Esophagus mucosa (tissue), 1 donor: ENCODE measurements at places on chromosomes 3 and 15. TPM values are rescaled to one million over a fixed set of nuclear protein-coding genes. Genes with fewer than 3 reads are reported as not detected.

The SPESP1 gene
- total RNA-seq, result 0.52 TPM

The IL17RB gene
- total RNA-seq, result 0.20 TPM

The INSYN1 gene
- total RNA-seq, result 5.1 TPM

The CCR8 gene
- 0.16 TPM for total RNA-seq

The RTP3 gene
- not detected for total RNA-seq

GRCh38 chr15:98440917-98441316, 207.4 kb upstream of the IGF1R start:
- no peak for ATAC-seq

DNA sequence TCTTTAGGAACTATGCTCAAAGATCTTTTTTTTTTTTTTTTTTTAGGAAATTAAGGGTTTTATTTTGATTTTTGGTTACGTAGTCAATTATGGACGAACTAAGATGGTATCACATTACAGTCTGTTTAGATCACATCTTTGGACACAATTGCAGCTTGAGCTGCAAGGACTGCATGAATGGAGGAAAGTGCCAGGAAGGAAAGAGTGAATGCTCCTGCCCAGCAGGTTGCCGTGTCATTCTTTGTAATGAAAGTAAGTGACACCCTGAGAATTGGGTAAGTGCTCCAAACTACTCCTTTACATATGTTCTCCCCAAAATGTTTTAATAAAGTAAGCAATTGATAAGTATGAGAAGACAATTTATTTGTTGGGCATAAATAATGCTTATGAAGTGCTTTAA, 716.5 kb upstream of the GOLIM4 start:
- ATAC-seq, result no peak

DNA sequence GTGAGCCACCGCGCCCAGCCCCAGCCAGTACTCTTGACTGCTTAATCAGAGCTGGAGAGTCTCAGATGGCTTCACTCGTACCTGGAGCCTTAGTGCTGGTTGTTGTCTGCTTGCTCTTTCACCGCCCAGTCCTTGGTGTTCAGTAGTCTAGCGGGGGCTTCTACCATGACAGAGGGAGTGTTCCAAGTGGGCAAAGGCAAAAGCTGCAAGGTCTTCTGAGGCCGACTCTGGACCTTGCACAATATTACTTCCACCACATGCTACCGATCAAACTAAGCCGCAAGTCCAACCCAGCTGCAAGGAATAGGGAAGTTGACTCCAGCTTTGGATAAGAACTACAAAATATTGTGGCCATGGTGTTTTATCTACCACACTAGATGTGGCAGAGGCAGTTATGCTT, 6.6 kb downstream of the PARL start:
- no peak for ATAC-seq

GRCh38 chr15:65095011-65095746, 18.6 kb downstream of the KBTBD13 start:
- ATAC-seq, result peak; percentile 22

- ATAC-seq, result no peak
These were observed 6.0 kb downstream of the IL1RAP start for GRCh38 chr3:190519886-190520285.

DNA sequence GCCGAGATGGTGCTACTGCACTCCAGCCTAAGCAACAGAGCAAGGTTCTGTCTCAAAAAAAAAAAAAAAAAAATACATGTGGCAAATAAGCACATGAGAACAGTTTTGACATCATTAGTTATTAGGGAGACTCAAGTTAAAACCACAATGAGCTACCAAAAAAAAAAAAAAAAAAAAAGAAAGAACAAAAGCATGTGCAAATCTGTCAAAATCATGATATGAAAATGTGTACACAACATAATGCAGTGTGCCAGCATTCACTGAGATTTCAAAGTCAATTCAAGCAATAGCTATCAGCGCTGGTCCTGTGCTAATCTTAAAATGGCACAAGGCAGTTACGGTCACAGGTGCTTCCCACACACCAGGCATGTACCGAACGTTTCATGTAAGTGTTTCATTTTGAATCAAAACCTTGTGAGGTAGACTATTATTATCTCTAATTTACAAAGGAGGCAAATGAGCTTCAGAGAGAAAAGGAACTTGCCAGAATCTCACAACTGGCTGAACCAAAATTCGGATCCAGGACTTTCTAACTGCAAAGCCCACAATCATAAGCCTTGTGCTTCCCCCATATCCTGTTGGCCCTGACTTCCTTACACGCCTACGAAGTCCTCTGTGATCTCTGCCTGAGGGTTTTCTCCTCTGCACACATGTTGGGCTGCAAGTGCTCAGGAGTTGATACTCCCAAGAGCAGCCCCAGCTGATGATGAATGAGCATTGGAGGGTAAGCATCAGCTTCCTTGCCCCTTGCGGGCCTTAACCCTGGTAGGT, 200.1 kb upstream of the PROK2 start:
- ATAC-seq, result no peak

DNA sequence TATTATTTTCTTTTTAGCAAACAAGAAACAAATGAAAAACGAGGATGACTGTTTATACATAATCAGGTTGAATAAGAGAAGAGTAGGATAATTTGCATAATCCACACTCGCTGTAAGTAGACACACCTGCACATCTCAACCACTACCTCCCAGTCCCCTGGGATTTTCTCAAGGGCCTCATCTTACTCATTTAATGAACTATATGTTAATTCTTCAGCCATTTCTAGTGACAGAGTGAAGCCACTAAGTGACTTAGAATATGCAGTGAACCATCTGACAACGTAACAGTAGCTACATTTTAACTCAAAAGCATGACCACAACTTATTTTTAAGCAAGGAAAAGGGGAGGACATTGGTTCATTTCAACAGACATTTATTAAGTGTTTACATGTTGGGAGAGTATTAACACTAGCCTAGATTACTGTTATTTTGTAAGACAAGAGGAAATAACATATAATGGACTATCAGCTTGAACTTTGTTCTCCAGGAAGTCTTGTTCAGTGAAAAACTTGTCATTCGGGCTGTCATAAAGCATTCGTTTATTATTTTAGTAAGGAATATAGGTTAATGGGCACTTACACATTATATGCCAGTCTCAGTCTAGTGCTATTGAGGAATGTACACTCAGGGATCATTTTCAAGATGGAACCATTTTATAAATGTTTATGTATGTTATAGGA, 173.0 kb upstream of the ROBO2 start:
- ATAC-seq, result no peak

DNA sequence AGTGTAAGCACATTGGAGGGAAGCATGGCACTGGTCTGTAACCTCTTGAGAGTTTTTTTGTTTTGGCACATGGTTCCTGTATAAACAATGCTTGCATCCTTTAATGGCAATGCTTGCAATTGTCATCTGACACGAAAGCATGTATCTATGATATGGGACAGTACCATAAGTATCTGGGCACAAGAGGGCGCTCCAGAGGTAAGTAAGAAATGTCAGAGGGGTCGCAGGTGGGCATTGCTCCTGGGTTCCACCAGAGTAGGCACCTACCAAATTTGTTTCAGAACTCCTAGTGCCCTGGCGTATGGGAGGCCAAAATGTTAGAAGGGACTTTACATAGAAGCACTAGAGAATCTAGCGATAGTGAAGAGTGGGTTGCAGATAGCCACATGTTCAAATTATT, 58.7 kb upstream of the BCHE start:
- ATAC-seq, result no peak

DNA sequence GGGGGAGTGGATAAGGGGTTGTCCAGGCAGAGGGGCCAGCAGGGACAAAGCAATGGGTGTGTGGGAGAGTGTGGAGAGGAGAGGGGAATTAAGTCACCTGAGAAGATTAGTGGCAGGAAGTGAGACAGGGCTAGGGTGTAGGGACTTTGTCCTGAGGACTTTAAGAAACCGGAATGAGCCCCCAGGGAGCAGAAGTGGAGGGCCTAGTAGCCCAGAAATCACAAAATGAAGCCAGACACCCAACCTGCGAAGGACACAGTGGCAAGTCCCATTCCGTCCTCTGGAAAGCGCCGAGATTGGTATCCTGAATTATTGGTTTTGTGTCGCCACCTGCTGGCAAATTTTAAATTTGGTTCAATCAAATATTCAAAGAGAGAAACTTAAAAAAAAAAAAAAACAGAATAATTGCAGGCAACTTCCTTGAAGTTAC, 78.0 kb upstream of the SLC25A36 start:
- peak; percentile 53 for ATAC-seq

- no peak for ATAC-seq
These were observed 594 bp upstream of the CRABP1 start for GRCh38 chr15:78339559-78339958.

GRCh38 chr3:56761887-56762651, 39.7 kb downstream of the ARHGEF3 start:
- ATAC-seq, result no peak

DNA sequence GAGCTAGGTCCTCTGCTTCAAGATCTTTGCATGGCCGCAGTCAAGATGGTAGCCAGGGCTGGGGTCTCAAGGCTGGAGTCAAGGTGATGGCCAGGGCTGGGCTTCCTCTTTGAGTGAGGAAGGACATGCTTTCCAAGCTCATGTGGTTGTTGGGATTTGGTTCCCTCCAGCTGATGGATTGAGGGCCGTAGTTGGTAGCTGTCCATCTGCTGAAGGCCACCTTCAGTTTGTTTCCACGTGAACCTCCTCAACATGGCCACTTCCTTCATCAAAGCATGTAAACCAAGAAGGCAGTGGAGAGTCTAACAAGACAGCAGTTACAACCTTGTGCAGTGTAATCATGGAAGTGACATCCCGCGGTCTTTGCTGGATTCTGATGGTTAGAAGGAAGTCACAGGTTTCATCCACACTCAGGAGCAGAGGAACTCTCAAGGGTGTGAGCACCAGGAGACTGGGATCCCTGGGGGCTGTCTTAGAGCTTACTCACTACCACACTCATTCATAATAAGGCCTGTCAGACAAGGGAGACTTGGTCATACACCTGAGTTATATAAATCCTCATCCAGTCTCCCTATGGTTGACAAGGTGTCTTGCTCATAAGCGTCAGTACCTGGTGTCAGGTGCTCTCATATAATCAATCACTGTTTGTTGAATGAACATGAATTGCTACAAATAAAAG, 42.1 kb downstream of the ABHD5 start:
- peak; percentile 18 for ATAC-seq

GRCh38 chr3:43870120-43870519, 179.4 kb downstream of the ABHD5 start:
- ATAC-seq, result no peak

- no peak for ATAC-seq
These were observed 72.1 kb upstream of the PLAAT1 start for GRCh38 chr3:193168931-193169330.

DNA sequence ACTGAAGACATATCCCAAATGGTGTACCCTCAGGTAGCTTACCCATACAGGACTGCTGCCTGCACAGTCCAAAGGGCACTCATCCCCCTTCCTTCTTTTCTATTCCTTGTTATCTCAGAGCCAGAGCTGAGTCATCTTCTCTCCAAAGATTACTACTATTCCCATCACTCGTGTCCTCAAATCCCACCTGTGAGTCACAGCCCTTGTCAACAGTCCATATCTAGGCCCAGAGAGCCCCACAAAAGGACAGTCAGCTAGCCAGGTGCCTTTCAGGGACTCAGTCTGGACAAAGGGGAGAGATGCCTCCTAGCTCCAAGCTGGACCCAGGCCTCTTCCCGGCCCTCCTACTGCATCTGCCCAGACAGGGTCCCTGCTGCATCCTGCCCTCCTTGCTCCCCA, 11.0 kb downstream of the PARP16 start:
- no peak for ATAC-seq

- peak; percentile 60 for ATAC-seq
These were observed 26.9 kb upstream of the TPM1 start for GRCh38 chr15:63015618-63016017.

- ATAC-seq, result no peak
These were observed 1462.8 kb upstream of the GBE1 start for GRCh38 chr3:83224101-83224868.

DNA sequence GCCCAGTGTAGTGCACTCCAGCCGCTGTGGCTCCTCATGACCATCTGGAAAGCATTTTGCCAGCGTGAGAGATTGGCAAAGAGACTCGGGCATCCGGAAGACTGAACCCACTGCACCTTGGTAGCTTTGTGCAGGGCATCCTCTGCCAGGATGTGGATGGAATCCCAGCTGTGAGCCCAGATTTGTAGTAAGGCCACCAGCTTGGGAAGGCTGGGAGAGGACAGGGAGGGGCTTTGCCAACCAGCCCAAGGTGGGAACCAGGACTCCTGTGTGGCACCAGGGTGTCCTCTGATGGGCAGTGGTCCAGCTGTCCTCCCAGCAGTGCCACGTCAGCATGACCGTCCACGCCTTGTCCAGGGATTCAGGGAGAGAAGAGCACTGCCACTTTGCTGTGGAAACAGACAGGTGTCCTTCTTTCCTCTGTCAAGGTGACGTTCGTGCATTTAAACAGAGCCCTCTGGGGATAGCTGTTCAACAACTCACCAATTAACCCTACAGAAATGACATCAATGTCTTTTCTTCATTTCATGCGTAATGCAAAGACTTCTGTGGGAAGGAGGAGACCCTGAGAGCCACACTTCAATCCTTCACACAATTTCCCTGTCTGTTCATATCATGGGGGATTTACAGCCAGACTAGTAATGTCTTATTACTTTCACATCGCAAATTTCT, 19.1 kb downstream of the KLF15 start:
- no peak for ATAC-seq

DNA sequence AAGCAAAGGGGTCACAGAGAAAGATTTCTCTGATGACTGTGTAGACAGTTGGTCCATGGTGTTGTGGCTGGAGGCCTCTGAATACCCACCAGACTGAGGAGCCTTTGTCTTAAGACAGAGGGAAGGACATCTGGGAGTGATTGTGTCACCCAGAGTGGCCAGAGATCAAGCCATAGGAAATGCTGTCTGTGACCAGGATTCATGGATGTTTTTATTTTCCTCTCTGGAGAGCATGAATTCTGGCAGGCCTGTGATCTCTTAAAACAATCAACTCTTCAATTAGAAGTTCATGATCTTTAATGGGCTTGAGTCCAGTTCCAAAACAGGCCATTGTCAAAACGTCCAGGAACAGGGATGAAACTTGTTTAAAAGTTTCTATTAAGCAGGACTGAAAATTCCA, 198.9 kb upstream of the CTDSPL start:
- ATAC-seq, result no peak
